GM12864 (cell line): ENCODE measurements at places on chromosomes 6 and 20.

GRCh38 chr6:111662794-111663593 lies 57.3 kb upstream of the TRAF3IP2 start:
- no peak for DNase-seq

- DNase-seq: no peak
Observed at GRCh38 chr6:148509119-148509799, 166.6 kb downstream of the SASH1 start.

GRCh38 chr6:6556738-6557503 lies 31.6 kb upstream of the LY86 start:
- DNase-seq: no peak

DNA sequence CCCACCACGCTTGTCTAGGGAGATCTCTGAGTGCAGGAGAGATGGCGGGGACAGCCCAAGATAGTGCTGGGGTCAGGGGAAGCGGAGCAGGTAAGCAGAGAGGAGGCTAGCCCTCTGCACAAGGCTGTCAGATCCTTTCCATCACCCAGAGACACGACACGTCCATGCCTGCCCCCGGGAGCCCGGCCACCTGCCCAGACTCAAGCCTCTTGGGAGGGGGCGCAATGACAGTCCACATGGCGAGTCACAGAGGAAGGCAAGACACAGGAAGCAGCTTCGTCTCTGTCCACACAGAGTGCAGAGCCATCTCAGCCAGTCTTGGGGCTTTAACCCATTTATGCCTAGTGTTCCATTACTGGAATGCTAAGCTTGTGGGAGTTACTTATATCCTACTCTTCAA lies 78.4 kb downstream of the PREX1 start:
- no peak for DNase-seq

- no peak for DNase-seq
Observed at GRCh38 chr6:101484781-101485180, 91.3 kb downstream of the GRIK2 start.

GRCh38 chr6:110270165-110270564 lies 88.0 kb downstream of the METTL24 start:
- DNase-seq: no peak

GRCh38 chr6:7317538-7317937 lies 4.5 kb upstream of the SSR1 start:
- no peak for DNase-seq

GRCh38 chr6:110981202-110981600 lies 637 bp upstream of the RPF2 start:
- no peak for DNase-seq

DNA sequence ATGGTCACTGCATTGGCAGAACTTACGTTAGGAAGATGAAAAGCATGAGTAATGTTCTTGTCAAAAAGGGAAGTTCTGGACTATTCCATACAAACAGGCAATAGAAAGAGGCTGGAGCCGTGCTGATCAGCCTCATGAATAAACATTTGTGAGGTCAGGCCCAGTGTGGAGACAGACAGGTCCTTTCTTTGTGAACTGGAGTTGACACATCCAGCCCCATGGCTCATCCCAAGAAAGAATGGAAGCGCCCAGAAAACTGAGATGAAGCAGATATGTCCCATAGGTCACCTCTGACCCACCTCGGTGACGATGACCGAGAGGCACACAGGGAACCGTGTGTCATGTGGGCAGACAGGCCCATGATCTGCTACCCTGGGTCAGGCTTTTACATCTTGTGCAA lies 276.0 kb upstream of the SGK1 start:
- no peak for DNase-seq

DNA sequence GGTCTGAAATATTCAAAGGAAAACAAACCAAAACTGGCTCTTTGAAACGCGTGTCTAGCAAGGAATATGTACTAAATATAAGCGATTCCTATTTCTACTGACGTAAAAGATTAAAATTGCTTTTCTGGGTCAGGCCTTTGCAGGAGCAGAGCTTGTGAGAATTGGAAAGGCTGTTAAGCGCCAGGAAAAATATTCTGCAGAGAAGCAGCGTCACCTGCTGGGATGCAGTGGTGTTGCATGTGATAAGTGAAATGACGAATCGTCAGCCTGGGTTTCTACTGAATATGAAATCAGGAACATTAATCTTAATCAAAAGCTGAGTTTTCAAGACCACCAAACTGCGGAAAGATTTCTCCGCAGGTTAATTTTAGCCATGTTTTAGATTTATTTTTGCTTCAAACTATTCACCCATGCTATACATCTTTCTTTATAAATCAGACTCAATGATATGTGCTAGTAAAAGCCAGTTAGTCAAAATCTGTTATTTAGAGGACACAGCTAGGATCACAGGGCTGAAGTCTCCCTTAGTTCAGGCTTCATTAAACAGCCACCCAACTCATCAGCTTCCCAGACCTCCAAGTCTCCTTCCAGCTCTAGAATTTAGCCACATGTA lies 67.4 kb downstream of the ALDH8A1 start:
- DNase-seq: no peak

GRCh38 chr6:156597095-156597494 lies 180.1 kb upstream of the ARID1B start:
- DNase-seq: no peak
